ENCODE measurements at places on chromosomes 1 and 21.

DNA sequence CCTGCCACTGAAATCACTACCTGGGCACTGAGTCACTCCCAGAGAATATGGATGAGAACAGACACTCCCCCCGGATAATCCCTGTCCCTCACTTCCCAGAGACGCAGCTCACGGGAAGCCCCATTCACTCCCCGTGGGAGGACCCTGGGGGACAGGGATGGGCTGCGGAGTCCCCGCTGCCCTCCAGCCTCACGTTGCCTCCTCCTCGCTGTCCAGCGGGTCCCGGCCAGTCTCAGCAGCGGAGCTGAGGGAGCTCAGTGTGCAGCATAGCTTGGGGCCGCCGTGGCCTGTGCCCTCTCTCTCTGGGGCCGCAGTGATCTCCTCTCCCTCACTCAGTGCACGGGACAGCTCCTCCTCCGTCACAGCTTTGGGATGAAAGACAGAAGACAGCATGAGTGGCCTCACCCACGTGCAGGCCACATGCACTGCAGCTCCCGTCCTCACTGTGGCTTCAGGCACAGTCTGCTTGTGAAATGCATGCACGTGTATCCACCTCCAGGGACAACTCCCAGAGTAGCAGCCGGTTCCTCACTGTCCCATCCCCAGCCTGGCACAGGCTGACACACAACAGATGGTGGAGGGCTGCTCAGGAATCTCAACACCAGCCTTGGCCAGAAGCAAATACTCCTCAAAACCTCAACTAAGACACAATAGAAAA, 7.4 kb downstream of the CFAP410 start:
- no peak for DNase-seq

DNA sequence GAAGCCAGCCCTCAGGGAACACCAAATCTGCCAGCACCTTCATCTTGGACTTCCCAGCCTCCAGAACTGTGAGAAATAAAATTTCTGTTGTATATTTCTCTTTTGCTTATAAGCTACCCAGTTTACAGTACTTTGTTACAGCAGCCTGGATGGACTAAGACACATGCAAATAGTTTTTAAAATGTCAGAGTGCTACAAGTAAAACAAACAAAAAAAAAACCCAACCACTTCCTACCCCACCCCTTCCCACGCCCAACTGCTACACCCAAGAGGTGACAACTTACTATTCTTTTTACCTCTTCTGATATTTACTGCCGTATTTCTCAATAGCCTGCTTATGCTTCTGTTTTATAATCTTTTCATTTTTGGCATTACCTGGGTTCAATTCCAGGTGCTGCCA, 8.6 kb upstream of the SPSB1 start:
- DNase-seq: no peak

GRCh38 chr1:9603766-9604753, 15.3 kb downstream of the TMEM201 start:
- DNase-seq: no peak

GRCh38 chr1:86296305-86297205, 99.6 kb downstream of the ODF2L start:
- DNase-seq: no peak

- no peak for DNase-seq
These were observed 85.5 kb upstream of the PALMD start for GRCh38 chr1:99560207-99561040.

GRCh38 chr1:5992814-5993555, 760 bp upstream of the NPHP4 start:
- DNase-seq: no peak

DNA sequence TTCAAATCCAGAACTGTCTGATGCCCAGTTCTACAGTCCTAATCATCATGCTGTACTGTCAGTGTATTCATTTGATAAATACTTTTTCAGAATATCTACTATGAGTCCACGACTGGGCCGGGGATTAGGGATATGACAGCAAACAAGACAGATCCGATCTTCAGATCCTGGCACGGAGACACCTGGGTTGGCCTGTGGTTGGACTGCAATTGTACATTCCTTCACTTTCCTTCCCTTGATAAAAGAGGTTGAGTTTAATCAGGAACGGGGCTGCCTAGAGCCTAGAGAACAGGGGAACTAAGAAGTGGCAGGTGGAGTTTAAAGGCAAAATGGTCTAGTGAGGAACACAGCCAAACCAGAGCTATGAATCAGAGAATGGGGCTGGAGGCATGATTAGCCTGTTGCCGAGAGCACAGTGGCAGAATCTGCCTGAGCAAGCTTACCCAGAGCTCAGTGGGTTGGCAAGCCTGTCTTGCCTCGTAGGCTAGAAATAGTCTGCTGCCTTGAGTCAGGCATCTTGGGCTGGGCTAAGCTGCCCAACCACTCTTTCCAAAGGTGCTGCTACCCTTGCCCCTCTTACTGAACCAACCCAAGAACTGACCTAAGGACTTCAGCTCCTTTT, 38.1 kb upstream of the PTCH2 start:
- DNase-seq: no peak

DNA sequence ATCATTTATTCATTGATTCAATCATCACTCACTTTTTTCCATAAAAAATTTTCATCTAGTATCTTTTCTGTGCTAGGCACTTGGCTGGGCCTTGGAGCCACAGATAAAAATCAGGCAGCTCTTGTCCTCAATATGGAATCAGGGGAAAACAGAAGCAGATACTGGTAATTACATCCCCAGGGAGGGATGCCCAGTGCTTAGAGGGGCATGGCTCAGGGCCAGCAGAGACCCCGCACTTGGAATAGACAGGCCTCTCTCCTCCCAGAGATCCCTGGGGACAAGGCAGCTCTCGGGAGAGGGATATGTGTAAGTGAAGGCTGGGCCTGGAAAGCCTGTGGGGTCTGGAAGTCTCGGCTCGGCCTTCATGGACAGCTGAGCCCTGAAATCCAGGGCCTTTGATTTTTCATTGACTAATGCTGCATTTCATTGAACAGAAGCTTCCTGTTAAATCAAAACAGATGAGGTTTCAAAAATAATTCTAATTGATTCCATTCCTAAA, 180.4 kb downstream of the FOXD2 start:
- DNase-seq: no peak

- no peak for DNase-seq
These were observed 53.8 kb downstream of the PTGS2 start for GRCh38 chr1:186626356-186626932.

DNA sequence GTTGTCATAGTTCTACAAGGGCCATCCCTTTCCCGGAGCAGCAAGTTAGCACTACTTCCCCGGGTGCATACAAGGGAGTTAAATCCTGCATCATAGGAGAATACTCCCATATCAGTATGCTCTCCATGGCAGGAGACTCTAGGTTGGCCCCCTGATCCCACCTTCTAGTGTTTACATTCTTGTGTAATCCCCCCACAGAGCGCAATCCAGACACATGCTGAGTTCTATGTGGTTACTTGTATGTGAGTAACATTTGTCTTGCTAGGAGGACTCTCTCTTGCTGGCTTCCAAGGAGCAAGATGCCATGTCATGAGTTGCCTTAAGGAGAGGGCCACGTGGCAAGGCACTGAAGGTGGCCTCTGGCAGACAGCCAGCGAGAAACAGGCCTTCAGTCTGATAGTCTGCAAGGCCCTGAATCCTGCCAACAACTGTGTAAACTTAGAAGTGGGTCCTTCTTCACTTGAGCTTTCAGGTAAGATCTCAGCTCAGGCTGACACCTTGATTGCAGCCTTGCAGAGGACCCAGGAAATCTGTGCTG, 155.3 kb downstream of the CDC7 start:
- no peak for DNase-seq

DNA sequence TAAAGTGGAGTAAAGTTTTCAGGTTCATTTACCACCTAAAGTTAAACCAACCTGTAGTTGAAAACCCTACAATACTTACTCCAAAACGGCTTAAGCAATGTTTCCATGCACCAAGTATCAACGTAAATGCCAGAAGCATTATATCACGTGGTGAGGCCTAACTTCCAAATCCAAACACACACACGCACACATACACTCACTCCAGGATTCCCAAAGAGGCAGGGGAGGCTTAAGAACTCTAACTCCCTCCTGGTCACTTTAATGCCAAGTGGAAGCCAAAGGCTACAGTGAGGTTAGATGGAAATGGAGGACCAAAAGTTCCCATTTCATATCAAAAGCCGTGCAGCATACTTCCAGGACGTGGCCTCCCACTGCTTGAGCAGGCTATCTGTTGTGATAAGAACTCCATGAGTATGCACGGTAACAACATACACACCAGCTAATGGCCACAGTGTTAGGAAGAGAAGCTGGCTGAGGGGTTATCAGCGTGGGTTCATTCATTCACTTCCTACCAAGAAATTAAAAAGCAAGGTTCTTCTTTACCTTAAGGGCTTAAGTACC, 224.1 kb downstream of the SLC45A1 start:
- DNase-seq: no peak

GRCh38 chr1:41313661-41314131, 47.5 kb upstream of the FOXO6 start:
- no peak for DNase-seq

DNA sequence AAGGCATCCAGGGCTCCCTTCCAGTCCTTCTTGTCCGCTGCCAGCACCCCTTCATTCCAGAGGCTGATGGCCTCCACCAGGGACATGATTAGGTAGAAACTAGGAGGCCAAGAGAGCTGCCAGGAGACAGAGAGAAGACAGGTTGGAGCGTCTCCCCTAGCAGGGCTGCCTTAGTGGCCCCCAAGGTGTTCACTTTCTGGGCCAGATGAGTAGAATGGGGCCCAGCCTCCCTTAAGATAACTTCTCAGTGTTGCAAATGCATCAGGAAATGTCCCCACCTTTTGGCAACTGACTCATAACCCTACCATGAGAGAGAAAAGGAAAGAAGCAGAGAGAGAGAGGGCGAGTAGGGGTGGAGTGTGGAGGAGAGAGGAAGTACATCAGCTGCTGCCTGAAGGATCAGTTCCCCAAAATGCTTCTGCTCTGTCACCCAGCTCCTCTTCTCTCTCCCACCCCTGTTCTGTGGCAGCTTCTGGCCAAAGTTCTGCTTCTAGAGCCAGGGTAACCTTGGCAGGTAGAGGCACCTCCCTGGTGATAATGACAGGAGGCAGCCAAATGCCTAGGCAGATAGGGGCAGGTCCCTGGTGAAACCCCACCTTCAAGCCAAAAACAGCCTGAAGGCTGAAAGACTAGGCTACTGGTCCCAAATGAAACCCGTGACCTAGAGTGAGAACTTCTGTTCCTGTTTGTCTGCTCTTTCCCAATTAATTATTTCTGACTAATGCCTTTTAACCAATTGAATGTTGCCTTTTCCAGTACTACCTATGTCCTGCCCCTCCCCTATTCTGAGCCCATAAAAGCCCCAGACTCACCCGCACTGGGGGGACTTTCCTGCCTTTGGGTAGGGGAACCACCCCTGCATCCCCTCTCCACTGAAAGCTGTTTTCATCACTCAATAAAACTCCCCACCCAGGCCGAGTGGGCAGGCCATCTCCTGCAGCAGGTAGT, at the start of gene NCF2:
Gene NCF2, minus strand, starts transcription at position 216 of the 948 bp plus-strand sequence. Its CDS starts 130 bp downstream, at position 86.
- no peak for DNase-seq

DNA sequence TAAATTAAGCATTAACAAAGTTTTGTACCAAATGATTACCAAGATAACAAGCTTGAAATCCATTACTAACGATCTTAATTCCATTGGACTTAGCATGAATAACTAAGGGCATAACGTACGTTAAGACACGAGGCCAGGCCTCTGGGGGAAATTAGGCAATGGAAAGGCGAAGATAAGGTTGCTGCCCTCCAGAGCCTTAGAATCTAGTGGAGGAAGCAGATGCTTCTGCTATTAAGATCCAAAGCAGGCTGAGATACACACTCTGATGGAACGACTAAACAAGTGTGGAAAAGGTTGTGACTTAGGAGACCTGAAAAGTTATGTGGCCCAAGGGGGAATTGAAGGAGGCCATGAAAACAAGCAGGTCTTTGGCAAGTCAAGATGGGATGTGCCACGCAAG, 6.0 kb downstream of the AKNAD1 start:
- DNase-seq: no peak

- peak; percentile 43 for DNase-seq
These were observed 58.2 kb downstream of the WLS start for GRCh38 chr1:68173936-68174737.

DNA sequence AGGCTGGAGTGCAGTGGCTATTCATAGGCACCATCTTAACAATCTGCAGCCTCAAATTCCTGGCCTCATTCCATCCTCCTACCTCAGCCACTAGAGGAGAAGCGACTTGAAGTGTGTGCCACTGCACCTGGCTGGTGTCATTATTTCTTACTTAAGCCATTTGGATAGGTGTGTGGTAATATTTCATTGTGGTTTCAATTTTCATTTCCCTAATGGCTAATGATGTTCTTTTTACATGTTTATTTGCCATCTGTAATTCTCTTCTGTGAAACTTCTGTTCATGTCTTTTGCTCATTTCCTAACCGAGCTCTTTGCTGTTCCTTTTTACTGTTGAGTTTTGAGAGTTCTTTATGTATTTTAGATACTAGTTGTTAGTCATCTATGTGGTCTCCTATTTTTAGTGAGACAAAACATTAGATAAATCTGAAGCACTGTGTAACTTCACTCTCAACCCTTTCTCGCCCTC, 66.8 kb downstream of the SLC27A3 start:
- DNase-seq: peak; percentile 44

- no peak for DNase-seq
These were observed 254.4 kb downstream of the FAM72C start for GRCh38 chr1:143717434-143717833.

DNA sequence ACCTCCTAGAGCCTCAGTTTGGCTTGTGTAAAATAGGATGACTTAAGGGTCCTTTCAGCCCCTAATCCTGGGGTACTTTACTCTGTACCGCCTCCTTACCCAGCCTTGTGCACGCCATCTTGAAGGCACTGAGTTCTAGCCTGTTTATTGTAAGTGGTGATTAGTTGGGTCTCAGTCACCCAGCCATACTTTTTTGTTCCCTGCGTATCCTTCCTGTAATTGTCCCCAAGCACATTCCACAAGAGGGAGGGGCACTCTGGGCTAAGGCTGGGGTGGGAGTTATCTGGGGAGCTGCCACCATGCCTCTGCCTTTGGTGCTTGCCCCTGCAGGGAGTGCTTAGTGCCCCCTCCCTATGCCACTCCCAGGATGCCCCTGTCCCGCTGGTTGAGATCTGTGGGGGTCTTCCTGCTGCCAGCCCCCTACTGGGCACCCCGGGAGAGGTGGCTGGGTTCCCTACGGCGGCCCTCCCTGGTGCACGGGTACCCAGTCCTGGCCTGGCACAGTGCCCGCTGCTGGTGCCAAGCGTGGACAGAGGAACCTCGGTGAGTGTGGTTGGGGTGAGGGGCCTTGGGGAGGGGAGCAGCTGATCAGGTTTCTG, 856 bp downstream of the FDPS start:
- DNase-seq: no peak

DNA sequence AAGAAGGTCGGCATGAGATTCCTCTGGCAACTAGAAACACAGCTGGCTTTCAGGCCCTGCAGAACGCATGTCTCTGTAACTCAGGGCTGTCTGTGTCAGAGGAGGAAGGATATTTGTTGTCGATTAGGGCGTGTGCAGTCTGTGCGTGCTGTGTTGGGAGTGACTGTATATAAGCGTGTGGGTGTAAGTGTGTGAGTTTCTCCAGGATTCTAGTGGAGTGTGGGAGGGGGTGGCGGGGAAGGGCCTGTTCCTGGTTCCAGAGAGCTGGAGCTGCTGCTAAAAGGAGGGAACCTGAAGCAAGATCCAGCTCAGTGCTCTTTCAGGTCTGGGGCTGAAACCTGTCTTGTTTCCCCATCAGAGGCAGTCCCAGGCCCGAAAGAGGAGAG, 74.3 kb downstream of the SLC16A1 start:
- DNase-seq: no peak

- DNase-seq: no peak
These were observed 577.6 kb downstream of the MATN1 start for GRCh38 chr1:30145723-30146303.

- peak; percentile 71 for DNase-seq
These were observed 199.5 kb downstream of the LRRIQ3 start for GRCh38 chr1:73998348-73998959.

Measured in NCI-H774 (cell line).